ENCODE measurements at places on chromosomes 6 and 20.

DNA sequence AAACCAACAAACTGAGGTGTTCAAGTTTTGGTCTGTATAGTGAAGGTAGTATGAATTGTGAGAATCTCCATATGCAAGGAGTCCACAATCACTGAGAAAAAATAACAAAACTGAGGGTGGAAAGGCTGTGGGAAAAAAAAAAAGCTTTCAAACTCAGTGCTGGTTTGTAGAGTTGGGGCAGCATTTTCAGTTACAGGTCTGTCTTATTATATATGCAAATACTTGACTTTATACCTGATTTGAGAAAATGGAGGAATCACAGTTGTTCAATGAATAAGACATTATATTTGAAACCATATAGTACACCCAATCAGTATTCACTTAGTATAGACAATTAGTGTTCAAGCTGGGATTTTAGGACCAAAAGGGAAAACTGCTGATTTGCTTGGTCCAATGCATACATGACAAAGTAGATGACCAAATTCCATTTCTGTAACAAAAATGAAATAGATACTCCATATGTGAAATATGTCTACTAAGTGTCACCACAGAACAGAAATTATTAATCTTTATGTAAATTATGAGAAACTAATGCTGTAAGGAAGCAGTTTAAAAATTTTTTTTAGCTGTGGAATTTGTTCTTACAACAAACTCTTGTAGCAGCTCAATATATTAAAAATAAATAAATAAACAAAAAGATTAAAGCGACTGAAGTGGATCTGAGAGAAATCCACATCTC lies 187.7 kb downstream of the ASCC3 start:
- no peak for DNase-seq

DNA sequence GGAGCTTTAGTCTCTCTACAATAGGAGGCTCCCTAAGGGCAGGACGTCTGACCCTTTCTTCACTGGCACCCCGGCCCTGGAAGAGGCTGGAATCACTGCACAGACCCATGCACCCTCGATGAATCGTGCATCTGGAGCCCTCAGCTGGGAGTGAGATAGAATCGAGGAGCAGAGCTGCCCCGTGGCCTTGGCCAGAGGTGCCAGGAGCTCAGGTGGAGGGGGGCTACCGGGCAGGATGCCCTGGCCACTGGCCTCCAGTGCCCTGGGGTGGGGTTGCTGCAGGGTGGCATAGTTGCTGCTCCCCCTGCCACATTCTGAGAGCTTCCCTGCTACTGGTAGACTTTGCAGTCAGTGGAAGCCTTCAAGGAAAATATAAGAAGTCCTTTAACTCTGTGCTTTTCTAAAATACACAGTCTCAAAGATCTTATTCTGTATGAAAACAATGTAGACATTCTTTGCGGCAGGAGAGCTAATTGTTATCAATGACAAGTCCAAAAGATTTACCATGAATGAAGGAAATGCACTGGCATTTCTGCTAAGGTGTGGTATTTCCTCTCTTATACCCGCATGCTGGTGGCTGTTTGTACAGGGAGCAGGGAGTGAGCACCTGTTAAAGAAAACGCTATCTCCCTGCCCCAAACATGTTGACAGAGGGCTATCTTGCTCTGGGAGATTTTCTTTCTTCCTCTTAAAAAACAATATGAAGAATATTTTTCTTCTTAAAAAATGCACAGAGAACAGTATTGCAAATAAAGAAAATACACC lies 122.8 kb downstream of the C6orf118 start:
- DNase-seq, result no peak

DNA sequence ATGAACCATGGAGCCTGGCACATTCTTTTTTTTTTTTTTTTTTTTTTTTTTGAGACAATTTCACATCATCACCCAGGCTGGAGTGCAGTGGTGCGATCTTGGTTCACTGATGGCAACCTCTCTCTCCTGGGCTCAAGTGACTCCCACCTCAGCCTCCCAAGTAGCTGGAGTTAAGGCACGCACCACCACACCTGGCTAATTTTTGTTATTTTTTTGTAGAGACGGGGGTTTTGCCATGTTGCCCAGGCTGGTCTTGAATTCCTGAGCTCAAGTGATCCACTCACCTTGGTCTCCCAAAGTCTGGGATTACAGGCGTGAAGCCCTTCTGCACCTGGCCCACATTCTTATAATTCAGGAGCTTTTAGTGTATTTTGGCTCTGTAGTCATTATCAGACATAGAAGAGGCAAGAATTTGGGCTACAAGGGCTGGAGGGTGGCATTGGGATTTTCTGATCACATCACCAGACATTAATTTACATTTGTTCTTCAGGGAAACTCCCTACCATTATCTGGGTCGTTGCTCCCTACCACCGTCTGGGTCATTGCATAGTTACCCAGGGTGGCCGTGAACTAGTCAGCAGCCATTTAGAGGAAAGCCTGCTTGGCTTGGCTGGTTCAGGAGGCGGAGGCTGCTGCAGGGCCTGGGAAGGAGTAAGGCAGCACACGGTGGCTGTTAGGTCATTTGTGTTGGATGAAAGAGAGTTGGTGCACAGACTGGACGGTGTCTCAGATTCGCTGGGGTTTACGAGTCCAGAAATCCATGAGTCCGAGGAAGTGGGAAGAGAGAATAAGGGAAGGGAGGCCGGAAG lies 17.6 kb downstream of the ARID1B start:
- DNase-seq, result no peak

DNA sequence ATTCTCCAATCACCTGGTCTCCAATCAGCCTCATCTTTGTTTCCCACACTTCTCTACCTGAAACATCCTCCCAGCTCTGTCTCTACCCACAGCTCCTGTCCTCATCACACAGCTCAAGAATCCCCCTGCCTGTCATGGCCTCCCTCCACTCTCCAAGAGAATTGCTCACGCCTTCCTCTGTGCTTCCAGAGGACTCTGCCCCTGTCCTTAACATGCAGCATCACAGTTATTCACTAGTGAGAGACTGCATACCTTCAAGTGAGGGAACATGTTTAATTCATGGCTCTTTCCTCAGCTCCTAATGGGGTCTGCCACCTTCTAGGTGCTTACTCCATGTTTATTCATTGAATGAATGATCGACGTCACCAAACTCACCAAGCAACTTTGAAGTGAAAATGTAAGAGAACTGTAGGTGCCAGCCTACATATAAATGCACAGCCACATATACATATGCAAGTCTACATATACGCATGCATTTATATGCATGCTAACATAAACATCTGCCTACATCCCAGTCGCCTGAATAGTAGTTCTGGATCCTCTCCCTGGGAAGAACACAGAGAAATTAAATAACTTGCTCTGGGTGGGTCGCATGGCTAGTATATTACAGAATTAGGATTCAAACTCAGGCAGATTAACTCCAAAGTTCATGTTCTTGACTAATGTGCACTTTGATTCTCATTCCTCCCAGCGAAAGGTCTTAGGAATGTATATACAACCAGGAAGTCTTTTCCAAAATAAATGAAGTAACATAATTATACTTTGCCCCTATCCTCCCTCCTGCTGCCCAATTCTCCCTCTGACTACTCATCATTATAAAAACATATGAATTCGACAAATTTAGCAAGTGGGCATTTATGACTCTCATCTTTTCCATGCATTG lies 295.6 kb downstream of the MAFB start:
- no peak for DNase-seq

DNA sequence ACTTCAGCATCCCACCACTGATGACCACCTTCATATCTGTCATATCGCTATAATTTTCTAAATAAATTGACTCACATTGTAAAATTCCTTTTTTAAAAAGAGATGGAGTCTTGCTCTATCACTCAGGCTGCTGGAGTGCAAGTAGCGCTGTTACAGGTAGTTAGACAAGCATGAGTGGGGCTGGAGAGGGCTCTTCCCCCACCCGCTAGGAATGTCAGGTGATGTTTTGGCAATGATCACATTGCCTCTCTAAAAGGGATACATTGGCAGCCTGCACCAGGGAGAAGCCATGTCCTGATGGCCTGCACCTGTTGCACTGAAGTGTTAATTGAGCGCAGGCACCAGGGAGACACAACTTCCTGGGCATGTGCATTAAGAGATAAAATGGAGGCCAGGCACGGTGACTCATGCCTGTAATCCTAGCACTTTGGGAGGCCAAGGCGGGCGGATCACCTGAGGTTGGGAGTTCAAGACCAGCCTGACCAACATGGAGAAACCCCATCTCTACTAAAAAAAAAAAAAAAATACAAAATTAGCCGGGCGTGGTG lies 16.9 kb upstream of the SLC22A16 start:
- no peak for DNase-seq

- DNase-seq, result peak; percentile 48
These were observed 338.5 kb downstream of the CD83 start for GRCh38 chr6:14455876-14456648.

DNA sequence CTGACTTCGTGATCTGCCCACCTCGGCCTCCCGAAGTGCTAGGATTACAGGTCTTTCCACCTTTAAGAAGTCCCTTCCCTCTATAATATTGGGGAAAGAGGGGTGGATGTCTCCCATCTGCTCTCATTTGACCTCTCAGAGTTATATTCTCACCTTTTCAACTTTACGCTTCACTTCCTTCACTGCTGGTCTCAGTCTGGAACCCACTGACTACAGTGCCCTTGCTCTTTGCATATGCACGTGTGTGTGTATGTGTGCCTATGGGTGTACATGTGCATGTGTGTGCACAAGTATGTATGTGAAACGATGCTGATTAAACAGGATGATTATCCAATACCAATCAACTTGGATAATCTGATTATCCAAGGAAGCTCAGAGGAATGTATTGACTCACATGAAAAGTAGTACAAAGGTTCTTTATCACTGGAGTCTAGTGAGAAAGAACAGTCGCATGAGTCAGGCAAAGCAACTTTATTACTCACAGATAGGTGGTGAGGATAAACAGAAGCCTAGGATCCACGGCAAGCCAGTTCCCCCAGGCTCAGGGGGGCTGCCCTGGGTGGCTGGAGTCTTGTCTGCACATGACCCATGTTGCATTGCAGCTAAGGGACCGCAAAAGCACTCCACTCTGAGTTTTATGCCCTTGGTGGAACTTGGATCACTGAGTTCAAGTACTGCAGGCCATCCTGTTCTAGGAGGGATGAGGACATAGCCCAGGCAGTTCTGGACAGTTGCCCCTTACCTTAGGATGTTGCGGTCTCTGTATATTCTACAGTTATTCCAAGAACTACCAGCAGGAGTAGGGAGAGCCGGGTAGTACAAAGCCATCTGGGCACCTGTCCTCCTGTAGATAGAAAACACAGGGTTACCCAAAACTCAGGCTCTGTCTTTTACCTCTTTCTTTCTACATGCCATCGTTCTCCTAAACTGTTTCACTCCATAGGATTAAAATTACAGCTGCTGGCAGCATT lies 50.9 kb downstream of the SNRNP48 start:
- DNase-seq, result peak; percentile 65

GRCh38 chr6:11848852-11849731 lies 70.5 kb upstream of the ADTRP start:
- DNase-seq, result peak; percentile 32
